ENCODE measurements at places on chromosomes 1 and 21. TPM values are rescaled to one million over a fixed set of nuclear protein-coding genes. Genes with fewer than 3 reads are reported as not detected.

DNA sequence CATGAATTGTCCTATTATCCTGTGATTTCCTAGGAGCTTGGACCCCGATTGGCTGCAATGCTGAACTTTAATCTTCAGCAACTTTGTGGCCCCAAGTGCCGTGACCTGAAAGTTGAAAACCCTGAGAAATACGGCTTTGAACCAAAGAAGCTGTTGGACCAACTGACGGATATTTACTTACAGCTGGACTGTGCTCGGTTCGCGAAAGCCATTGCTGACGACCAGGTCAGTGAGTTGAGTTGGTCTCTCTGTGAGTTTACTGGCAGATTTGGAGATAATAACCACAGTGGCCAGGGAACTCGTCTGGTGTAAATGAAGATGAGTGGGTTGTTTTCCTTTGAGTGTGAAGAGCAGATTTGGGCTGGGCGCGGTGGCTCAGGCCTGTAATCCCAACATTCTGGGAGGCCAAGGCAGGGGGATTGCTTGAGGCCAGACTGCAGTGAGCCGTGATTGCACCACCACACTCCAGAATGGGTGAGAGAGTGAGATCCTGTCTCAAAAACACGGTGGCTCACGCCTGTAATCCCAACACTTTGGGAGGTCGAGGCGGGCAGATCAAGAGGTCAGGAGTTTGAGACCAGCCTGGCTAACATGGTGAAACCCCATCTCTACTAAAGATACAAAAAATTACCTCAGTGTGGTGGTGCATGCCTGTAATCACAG lies 39.1 kb upstream of the KIF1B start:
- no peak for DNase-seq

DNA sequence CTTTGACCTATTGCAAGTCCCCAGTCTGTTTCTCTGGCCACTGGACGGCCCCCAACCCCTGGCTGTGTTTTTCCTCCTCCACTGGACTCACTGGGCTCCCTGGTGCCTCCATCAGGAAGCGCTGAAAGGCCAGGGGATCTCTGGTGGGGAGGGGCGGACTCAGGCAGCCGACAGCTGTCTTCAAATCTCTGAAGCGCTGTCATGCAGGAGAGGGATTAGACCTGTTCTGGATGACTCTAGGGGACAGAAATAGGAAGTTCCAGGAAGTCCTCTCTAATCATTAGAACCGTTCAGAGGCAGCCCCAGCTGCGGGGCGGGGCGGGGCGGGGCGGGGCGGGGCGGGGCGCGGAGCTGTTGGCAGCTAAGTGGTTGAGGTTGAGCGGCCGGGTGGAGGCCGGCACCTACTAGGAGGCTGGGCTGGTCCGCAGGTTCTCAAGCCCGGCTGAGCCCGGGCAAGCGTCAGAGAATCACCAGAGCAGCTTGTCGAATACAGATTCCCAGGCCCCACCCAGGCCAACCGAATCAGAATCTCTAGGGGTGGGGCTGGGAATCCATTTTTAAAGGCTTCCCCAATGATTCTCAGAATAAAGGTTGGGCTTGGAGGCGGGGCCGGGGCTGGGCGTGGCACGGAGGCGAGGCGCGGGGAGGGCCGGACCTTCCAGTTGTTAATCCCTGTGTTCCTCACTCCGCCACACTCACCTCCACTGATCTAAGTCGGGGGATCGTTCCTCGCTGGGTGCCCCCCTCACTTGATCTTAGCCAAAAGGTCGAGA lies 11.4 kb upstream of the PHLDA3 start:
- peak; percentile 87 for DNase-seq

DNA sequence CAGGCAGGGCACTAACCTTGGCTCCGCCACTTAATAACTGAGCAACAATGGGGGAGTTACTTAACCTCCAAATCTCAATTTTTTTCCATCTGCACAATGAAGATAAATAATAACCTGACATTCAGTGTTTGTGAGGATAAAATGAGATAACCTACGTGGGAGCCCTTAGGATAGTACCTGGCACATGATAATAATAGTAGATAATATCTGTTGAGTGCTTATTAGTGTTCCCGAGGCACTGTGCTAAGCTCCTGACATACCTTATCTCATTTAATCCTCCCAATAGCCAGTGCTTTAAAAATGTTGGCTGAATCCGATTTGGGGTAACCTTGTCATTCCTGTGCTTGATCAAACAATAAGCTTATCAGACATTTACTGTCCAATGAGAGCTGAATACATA lies 128.7 kb upstream of the UBE2U start:
- no peak for DNase-seq

- DNase-seq = no peak
Observed at GRCh38 chr21:21102896-21103295, 104.7 kb downstream of the NCAM2 start.

- DNase-seq = no peak
Observed at GRCh38 chr1:63971557-63971956, 197.7 kb downstream of the ROR1 start.

GRCh38 chr21:38806942-38807284 lies 1.2 kb downstream of the ETS2 start:
- no peak for DNase-seq

- DNase-seq = no peak
Observed at GRCh38 chr1:77310924-77311323, 29.1 kb downstream of the AK5 start.

GRCh38 chr1:8219530-8219929 lies 98.4 kb upstream of the SLC45A1 start:
- DNase-seq = no peak

DNA sequence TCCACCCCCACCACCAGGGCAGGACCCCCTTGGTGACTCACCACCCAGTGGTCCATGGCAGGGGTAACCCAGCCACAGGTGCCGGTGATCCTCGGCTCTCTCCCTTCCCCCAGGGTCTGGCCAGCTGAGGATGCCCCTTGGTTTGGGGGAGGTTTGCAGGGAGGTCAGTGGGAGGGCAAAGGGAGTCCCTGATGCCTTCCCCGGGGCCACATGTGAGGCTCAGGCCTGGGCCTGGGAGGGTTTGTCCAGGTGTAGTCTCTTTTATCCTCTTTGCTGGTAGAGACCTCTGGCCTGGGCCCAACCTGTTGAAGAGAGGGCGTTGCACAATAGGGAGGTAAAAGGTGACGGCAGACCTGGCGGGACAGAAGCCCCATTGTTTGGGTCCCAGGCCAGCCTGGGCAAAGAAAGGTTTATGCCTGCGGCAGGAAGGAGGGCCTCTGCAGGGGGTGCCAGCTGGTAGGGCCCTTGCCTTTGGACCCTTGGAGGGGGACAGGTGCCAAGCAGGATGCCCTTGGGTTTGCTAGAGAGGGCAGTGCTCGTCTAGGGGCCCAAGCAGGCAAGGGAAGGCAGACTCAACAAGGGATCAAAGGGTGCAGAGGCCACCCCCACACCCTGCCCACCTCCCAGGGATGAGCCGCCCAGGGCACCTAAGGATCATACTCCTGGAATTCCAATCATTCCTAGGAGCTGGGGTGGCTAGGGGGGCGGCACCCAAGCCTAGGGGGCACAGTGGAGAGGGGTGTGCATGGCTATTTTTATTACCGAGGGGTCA lies 760 bp upstream of the TINAGL1 start:
- DNase-seq = no peak

GRCh38 chr1:92306020-92306419 lies 7.2 kb downstream of the RPAP2 start:
- DNase-seq = no peak

- DNase-seq = no peak
Observed at GRCh38 chr21:45055861-45056260, 18.5 kb upstream of the ADARB1 start.

GRCh38 chr1:42479621-42480020 lies 16.5 kb downstream of the CCDC30 start:
- no peak for DNase-seq

DNA sequence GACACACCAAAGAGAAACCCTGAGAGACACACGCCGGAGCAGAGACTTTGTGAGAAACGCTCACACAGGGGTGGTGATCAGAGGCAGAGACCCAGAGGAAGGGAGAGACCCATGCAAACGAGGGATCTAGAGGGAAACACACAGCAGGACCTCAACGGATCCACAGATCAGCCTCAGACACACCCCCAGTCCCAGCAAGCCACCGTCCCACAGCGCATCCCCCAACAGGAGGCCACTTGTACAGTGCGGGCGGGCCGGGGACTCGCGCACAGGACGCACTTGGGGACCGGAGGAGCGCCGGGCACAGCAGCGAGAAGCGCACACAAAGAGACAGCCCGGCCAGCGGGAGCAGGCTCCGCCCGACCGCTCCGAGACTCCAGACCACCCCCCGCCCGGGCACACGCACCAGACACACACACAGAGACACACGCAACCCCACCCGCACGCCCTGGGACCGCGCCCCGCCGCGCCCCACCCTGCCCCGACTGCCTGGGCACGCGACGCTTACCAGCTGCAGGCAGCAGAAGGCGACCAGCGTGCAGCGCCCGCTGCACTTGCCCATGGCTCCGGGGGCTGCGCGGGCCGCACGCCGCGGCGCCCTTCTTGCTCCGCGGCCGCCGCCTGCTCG lies 587 bp downstream of the NKAIN1 start:
- DNase-seq = no peak

DNA sequence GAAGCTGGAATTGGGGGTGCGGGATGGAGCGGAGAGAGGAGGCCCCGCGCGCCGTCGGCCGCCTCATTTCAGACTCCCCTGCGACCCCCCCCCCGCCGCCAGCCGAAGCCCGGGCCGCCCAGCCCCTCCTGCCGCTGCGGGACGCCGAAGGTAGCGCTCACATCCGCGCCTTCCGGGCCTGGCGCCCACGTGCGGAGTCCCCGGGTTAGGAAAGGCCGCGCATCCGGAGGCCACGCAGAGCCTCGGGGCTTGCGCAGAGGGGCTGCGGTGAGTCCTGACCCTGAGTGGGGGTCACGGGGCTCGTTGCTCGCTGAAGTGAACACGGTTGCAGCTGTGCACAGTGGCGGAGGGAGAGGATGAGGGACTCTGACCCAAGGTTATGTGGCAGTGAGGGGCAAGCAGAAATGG lies 552 bp upstream of the ZNF496 start:
- peak; percentile 76 for DNase-seq

DNA sequence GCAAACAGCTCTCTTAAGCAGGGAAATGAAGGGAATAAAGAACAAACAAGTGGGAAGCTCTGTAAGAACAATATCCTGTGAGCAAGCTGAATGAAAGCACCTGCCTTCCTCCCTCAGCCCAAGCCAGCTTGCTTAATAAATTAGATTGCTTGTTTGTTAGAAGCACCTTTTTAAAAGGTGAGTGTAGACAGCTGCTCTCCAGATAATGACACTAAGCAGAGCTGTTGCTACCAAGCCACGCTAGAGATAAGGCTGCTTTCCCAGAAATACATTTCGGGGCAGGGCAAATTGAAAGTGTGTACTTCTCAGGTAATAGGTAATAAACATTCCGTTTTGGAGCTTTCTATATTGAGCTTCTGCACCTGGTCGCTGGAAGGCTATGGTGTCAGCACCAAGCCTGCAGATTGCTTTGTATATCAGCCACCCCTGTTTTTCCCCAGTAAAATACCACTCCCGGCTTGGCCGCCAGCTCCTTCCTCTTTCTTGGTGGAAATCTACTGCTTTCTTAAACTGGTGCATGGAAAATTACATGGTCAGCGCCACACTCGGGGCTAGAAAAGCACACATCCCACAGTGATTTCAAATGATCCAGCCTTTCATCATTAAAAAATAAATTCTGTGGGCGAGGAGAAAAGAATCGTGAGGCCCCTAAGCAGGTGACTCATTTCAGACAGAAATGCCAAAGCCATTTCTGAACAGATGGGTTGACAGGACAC lies 151.3 kb downstream of the ETS2 start:
- peak; percentile 54 for DNase-seq

HRNR gene
- not detected for total RNA-seq

PERM1 gene
- total RNA-seq = 78.9 TPM

GJC2 gene
- 2.2 TPM for total RNA-seq

CFAP74 gene
- total RNA-seq = not detected

AMY1C gene
- total RNA-seq = not detected

Data from left cardiac atrium (tissue), 4 donors.